ENCODE measurements at places on chromosomes 16 and 17.

DNA sequence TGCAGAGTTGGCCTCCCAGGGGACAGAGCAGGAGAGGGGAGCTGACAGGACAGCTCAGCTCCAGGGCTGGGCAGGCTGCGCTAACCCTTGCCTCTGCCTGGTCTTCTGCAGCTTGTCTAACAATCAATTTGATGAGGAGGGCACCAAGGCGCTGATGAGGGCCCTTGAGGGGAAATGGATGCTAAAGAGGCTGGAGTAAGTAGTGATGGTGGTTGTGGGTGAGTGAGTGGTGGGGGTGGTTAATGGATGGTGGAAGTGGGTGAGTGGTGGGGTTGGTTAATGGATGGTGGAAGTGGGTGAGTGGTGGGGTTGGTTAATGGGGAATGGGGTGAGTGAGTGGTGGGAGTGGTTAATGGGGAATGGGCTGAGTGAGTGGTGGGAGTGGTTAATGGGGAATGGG, 22.0 kb upstream of the CPNE2 start:
- no peak for DNase-seq

- DNase-seq, result no peak
Measured at GRCh38 chr17:37084372-37084771, 135.6 kb downstream of the AATF start.

GRCh38 chr16:79601092-79601930, 774 bp upstream of the MAF start:
- peak; percentile 22 for DNase-seq

- DNase-seq, result no peak
Measured at GRCh38 chr16:27974896-27975540, 88.5 kb downstream of the GSG1L start.

DNA sequence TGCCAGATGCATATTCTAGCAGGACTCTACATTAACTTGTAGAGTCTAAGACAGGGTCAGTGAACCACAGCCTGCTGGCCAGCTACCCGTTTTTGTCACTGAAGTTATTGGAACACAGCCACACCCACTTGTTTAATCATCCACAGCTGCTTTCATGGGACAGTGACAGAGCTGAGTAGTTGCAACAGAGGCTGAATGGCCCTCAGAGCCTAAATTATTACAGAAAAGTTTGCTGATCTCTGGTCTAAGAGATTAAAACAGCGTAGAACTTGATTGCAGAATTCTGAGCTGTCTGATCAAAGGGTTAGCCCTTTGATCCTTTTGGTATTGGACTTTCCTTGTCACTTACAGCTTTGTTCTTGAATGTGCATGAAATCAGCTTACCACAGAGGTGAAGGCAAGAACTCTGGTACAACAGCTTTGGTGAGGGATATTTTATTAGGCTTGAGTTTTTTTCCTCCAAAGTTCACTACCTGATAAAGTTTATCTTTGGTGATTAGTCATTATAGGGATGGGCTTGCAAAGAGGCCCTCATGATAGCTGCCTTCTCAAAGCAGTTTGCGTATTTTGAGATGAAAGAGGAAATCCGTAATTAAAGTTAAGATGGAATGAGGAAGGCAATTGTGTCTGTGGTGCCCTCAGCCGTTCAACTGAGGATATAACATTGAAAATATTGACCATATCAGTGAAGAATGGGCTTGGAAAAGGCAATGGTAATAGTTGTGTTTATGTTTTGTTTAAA, 23.6 kb downstream of the ALDH3A2 start:
- DNase-seq, result no peak
